ENCODE measurements at places on chromosomes 12 and 14. TPM values are rescaled to one million over a fixed set of nuclear protein-coding genes. Genes with fewer than 3 reads are reported as not detected.

The SDR9C7 gene
- polyA plus RNA-seq = not detected

The PLBD1 gene
- polyA plus RNA-seq = 18.3 TPM

The MMP17 gene
- not detected for polyA plus RNA-seq

The SOAT2 gene
- not detected for polyA plus RNA-seq
